Endothelial cell of umbilical vein (primary cell): ENCODE measurements at places on chromosomes 13 and 19.

DNA sequence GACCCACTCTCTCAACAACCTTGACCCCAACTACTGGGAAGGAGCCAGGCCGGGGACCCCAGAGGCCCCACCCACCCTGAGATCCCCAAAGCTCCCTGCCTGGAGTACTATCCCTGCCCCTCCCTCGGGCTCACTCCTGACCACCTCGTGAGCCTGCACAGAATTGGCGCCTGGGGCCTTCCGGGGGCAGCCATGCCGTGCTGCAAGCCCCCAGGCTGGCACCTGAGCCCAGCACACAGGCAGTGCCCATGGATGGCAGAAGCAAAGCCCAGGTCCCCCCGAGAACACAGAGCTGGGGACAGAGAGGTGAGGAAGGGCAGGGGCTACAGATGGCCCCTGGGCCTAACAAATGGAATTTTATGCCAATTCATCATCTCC lies 13.9 kb downstream of the LSM4 start:
- DNase-seq: no peak

GRCh38 chr13:42477596-42478190 lies 96.3 kb upstream of the TNFSF11 start:
- DNase-seq: no peak

GRCh38 chr19:38004186-38004520 lies 97.1 kb downstream of the SIPA1L3 start:
- DNase-seq: no peak

DNA sequence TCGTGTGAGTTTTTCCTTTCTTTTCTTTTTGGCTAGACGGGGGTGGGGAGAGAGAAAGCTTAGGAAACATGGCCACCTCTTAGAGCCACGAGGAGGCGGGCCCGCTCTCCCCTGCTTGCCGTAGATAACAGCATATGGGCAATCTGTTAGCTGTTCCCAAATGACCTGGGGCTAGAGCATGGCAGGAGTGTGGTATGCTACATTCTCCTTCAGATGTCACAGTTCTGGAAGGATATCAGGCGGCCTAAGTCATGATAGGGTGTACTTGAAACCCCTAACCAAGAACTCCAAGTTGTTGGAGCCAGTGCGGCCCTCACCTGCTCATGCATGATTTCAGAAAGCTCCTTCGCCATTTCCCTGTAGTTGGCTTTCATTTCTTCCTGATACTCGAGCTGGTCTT lies 44.3 kb upstream of the SLC15A1 start:
- DNase-seq: no peak

DNA sequence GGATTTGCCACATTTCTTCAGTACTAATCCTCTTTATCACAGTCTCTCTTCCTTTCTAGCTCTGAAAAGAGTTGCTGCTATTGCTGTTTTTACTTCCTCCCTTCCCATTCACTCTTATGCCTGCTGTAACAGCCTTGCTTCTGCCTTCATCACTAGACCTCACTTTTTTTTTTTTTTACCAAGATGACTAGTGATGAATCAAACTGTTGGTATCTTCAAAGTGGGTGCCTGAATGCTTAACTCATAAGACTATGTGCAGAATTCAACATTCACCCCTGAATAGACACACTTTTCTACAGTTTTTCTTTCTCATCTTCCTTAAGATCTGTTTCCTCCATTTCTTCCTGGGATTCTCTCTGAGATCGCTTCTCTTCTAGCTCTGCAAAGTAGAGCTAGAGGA lies 217.2 kb upstream of the HTR2A start:
- DNase-seq: no peak

DNA sequence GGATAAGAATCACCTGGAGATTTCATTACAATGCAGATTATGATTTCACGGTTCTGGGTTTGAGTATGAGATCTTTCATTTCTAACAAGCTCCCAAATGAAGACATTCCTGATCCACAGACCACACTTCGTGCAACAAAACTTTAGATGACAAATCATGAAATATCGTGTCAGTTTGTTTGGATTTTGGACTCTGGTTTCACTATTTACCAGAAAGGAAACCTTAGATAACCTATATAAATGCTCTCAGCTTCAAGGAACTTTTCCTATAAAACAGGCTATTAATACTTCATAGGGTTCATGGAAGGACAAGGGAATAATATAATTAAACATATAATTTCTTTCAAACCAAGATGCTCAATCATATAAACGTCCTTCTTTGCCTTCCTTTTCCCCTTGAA lies 930.5 kb upstream of the SLC10A2 start:
- DNase-seq: no peak

DNA sequence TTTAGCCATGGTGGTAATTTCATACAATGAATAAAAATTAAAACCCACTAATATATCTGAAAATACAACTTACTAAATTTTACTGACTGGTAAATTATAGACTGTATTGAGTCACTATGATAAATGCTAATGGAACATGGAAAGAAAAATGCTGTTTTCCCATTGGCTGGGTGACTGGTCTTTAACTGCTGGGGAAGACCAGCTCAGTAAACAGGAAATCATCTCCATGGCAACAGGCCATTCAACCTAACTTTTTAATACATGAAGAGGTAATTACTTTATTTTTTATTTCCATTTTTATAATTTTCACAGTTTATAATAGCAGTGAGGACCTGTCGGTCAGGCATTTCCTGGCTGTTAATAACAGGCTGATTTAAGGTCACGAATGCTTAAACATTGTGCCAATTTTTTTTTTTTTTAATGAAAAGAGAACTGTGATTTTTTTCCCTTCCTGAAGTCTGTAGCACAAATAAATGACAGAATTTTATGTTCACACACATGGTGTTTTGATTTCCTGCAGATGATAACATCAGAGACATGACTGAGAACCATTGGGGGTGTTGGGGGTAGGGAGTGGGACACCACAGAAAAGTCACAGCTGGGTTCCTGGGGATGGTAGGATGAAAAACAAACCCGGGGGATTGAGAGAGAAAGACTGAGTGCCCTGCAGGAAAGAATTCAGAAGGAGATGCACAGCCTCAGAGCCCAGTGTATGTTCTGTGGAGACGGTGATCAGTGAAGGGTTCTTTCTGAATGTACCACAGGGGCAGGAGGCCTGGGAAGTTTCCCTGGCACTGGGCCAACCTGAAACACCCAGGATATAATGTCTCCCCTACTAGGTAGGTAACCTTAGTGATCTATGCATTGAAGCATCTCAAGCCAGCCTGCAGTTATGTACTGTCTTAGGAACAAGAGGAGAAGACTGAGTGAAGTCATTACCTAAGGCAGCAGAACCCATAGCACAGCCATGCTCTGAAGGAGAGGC lies 297.1 kb downstream of the COG6 start:
- DNase-seq: peak; percentile 97

DNA sequence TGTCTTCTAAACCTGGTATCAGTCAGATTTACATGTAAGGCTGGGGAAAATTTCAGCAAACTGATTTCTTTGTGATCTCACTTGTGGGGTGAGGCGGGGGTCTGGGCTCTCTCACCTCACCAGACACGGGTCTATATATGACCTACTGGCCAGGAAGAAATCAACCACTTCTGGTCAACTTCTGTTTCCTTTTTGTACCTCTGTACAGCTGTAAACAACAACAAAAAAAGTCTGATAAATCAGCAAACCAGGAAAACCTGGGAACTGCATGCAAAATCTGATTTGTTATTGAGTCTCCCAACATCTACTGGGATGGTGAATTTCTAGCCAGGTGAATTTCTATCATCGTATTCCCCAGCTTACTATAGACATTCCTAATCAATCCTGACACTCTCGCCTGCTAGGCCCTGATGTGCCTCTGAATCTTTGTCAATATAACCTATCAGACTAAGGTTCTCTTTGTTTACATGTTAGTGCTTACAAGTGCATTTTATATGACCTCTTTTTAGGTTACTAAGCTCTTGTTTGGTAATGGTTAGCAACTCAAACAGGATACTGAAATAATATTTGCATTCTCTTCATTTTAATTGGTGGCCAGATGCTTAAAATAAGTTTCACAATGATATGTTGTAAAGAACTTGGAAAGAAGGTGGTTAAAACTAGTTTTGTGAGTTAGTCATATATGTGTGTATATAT lies 77.7 kb downstream of the LRRC63 start:
- DNase-seq: no peak

DNA sequence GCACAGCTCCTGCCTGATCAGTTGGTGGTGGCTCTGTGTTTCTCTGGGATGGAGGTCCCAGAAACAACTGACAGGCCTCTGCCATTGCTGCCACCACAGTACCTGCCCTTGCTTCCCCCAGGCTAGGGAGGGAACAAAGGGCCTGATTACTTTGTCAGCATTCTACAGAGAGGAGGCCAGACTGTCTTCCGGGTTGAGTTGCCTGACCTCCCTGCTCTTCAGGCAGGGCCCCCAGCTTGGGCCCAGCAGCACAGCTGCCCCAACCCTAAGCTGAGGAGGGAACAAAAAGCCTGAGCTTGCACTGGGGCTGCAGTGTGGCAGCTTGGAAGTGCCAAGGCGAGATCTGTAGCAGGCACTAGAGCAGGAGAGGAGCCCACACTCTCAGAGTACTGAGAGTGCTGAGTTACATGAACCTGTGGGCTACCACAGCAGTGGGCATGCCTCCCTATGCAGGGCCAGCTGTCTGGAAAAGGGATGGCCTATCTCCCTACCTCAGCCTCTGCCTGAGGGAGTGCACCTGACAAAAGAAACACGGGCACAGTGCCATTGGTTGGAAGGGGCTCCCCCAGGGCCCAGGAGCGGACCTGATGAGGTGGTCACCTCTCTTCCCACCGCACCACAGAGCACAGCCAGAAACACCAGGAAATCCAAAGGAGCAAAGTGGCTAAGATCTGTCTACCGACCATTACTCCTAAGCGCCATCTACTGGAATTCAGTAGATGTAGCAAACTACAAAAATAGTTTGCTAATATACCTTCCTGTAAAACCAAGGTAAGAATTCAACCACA lies 24.4 kb downstream of the SLC25A15 start:
- peak; percentile 16 for DNase-seq

- peak; percentile 67 for DNase-seq
Observed at GRCh38 chr13:44004878-44005277, 125.2 kb downstream of the LACC1 start.

GRCh38 chr19:18531485-18531884 lies 9.6 kb upstream of the ELL start:
- DNase-seq: no peak

- no peak for DNase-seq
Observed at GRCh38 chr13:113149711-113150549, 8.5 kb upstream of the PROZ start.
